ENCODE measurements at places on chromosomes 2 and 18.

DNA sequence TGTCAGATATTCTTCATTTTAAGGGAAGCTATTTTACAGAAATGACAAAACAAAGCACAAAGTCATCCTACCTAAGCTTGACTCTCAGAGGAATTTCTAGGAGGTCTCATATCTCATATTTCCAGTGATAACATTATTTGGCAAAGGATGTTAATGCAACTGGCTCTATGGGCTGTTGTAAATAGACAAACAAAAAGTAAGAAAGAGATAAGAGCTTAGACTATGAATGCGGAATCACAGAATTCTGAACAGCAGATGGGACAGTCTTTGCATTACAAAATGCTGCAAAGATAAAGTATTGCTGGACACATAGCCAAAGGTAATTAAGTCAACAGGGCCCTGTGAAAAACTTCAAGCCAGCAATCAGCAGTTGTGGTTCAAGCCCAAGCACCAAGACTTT is 23.9 kb downstream of the PIAS2 start:
- no peak for DNase-seq

GRCh38 chr2:208010506-208010905 is 14.8 kb downstream of the PLEKHM3 start:
- no peak for DNase-seq

GRCh38 chr2:3126911-3127621 is 250.6 kb downstream of the EIPR1 start:
- DNase-seq = no peak

DNA sequence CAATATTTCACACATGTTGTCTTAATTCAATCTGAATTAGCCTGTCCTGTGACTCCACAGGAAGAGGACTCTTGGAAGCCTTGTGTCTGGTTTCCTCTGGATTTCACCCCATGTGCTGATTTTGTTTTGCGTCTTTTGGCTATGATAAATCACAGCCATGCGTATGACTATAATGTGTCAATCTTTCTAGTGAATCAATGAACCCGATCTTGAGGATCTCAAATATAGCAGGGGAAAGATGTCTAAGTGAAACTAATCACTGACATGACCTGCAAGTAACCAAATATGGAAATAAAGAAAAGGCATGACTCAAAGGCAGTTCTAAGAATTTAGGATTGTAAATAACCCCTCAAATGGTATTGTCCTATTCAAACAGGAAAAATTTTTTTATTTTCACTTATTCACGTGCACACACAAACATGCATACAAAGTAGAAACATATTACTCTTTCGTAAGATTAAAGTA is 8.2 kb downstream of the WDFY1 start:
- no peak for DNase-seq

- no peak for DNase-seq
These were observed 78.8 kb downstream of the TMEM17 start for GRCh38 chr2:62427146-62427545.

GRCh38 chr2:88738271-88738670 is 46.8 kb downstream of the RPIA start:
- DNase-seq = no peak

GRCh38 chr2:20415511-20415918 is 31.4 kb upstream of the RHOB start:
- DNase-seq = no peak

- no peak for DNase-seq
These were observed 298.4 kb upstream of the ZNF521 start for GRCh38 chr18:25650201-25650941.

DNA sequence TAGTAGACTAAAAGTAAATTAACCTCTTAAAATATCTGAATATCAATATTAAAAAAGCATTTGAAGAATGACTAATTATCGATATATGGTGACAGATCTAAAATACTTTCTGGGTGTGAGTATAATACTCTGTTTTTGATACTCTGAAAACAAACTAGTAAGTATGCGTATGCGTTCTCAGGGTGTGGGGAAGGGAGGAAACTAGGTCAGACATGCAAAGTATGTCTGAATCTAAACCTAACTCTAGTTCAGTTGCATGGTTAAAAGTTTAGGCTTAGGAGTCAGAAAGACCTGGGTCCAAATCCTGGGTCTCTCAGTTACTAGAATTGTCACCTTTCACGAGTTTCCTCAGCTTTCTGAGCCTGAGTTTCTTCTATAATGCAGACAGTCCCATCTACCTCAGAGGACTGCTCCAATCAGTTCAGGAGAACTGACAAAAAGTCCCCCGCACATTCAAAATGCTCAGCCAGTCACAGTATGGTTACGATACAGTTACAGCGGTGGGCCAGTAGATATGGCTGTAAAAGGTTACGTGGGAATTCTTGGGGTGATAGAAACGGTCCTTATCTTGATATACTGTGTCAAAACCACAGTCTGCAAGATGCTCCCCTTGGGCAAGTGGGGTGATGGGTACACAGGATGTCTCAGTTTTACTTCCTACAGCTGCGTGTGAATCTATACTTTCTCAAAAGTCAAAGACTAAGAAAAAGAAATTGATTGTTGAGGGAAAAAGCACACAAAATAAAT is 29.2 kb downstream of the UNC50 start:
- DNase-seq = no peak

Data from cortex of kidney (tissue), 1 donor.